ENCODE measurements at places on chromosomes 11 and 22.

- peak; percentile 53 for DNase-seq
These were observed 172.0 kb upstream of the CADM1 start for GRCh38 chr11:115676206-115676605.

DNA sequence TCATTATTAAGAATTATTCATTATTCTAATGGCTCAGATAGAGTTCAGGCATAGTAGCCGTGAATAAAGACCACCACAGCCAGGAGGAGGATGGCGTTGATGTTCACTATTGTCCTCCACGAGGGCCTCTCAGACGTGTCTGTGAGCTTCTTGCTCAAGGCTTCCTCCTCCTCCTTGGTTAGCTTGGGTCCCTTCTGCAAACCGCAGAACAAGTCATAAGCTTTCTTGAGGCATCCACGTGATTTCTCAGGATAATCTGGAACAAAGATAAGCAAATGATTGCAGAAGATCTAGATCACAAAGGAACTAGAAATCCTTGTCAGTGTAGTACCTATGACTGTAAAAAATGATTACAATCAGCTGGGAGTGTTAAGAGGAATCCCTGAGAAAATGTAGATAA lies 13.6 kb upstream of the RFPL2 start:
- no peak for DNase-seq

GRCh38 chr11:27611947-27612455 lies 88.3 kb downstream of the BDNF start:
- DNase-seq, result no peak

GRCh38 chr22:39577366-39577765 lies 6.8 kb downstream of the CACNA1I start:
- no peak for DNase-seq

DNA sequence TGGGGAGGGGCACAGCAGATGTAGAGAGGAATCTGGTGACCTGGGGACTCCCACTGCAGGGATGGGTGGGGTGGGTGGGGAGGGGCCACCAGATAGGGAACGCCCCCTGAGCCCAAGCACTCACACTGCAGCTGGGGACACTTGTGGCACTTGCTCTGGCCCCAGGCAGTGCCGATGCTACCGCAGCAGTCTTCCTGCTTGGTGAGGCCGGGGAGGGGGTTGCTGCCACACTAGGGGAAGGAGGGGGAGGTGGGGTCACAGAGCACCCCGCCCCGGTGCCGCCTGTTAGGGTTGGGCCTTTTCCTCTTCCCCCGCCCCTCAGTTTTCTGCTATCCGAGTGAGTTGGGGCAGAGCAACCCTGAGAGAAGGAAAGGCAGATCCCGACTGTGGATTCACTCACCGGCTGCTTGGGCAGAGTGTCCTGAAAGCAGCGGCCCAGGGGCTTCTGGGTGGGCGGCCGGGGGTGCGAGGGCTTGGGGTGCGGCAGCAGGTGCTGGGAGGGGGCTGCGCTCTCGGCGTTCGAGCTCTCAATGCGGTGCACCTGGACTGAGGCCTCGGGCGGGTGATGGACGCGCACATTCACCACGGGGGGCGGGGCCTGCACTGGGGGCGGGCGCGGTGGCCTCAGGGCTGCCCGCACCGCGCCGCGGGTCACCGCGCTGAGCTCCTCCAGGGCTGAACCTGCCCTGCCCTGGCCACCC lies 4.7 kb downstream of the LTBP3 start:
- DNase-seq, result peak; percentile 43

DNA sequence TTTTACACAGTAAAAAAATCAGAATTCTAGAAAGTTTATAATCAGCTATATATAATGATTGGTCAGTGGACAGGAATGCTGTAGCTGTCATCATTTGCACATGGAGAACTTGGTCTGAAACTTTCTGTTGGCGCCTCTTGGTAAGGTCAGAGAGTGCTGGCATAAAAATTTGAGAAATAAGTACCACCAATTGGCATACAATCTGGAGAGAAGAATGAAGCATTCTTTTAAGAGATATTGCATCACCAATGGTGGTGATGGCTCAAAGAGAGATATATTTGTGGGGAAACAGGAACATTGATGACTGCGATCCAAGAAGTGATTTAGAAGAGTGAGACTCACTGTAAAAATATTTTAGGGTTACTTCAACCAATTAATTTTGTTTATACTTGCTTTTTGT lies 19.8 kb upstream of the OOSP1 start:
- no peak for DNase-seq

DNA sequence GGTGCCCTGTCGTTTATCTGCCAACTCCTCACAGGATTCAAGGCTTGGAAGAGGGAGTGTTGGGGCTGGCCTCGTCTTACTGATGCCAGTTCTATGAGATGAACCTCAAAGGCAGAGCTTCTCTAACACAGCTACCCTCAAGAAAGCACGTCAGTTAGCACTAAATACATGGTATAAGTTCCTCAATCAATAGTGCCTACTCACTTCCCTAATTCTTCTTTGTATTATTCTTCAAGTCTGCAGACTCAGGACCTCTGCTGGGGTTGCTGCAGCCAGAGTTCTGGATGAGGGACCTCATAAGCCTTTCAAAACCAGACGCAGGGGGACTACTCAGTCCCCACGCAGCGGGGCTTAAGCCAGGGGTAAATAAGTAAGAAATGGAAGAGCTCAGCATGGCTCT lies 118.3 kb downstream of the VPREB1 start:
- DNase-seq, result no peak

DNA sequence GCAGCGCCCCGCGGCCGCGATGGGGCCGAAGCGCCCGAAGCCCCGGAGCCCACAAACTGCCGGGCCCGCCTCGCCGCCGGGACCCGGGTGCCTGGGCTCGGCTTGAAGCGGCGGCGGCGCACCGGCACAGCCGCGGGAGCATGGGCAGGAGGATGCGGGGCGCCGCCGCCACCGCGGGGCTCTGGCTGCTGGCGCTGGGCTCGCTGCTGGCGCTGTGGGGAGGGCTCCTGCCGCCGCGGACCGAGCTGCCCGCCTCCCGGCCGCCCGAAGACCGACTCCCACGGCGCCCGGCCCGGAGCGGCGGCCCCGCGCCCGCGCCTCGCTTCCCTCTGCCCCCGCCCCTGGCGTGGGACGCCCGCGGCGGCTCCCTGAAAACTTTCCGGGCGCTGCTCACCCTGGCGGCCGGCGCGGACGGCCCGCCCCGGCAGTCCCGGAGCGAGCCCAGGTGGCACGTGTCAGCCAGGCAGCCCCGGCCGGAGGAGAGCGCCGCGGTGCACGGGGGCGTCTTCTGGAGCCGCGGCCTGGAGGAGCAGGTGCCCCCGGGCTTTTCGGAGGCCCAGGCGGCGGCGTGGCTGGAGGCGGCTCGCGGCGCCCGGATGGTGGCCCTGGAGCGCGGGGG lies 346 bp downstream of the FJX1 start:
- peak; percentile 62 for DNase-seq

DNA sequence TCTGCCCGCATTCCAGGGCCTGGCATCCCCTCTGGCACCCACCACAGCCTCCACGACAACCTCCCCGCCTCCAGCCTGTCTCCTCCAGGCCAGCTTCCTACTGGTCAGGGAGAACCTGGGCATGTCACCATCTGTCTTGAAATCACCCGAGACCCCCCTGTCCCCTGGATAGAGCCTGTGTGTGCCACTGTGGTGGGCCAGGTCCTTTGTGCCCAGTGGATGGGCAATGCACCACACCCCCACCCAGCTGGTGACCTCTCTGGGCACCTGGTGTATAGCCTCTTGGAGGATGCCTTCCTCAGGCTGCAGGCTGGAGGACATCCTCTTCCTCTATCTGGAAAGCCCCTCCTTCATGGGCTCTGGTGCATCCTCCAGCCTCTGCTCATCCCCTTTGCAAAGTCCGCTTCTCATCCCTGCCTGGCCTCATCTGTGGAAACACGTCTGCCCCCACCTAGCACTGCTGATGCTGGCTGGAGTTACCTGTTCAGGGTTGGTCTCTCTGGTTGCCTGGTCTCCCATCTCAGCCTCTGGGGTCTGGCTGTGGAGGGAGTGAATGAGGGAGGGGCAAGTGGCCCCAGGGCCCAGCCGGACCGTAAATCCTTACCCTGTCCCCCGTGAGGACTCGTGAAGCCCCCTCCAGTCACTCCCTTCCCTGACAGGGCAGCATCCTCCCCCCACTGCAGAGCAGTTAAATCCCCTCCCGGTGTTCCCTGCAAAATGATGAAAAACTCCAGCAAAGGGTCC lies 589.6 kb downstream of the TBC1D22A start:
- DNase-seq, result no peak

- no peak for DNase-seq
These were observed 5.1 kb downstream of the RCOR2 start for GRCh38 chr11:63911876-63912275.

DNA sequence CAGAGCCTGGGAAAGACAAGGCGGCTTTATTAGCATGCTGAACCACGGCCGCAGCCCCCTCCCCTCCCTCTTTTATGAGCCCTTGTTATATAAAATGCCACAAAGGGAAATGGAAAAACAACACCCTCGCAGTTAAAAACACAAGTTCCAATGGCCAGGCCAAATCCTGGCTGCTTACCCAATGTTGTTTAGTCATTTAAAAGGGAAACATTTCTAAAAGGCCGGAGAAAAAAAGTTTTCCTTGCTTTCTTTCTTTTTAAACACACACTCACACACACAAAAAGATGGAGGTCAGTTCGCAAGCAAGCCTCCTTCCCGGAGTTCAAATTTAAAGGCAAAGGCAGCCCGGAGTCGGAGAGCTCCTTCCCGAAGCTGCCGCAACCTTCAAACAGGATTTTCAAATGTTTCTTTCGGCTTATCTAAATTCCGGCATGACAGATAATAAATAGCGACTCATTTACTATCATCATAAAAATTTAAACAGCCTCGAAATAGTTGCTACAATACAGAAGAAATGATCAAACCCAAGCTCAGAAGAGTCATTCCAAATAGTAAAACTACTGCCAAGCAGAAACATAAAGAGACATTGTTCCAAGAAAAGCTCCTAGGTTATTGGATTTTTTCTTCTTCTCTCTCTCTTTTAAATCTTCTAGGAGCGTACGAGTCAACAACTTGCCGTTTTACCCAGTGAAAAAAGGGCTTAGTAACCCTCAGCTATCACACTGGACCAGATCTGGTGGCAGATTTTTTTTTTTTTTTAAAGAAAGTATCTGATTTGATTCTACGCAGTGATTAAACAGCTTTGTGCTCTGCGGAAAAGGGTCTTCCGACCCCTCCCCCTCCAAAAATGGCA lies 3.5 kb downstream of the PHF21B start:
- DNase-seq, result no peak

DNA sequence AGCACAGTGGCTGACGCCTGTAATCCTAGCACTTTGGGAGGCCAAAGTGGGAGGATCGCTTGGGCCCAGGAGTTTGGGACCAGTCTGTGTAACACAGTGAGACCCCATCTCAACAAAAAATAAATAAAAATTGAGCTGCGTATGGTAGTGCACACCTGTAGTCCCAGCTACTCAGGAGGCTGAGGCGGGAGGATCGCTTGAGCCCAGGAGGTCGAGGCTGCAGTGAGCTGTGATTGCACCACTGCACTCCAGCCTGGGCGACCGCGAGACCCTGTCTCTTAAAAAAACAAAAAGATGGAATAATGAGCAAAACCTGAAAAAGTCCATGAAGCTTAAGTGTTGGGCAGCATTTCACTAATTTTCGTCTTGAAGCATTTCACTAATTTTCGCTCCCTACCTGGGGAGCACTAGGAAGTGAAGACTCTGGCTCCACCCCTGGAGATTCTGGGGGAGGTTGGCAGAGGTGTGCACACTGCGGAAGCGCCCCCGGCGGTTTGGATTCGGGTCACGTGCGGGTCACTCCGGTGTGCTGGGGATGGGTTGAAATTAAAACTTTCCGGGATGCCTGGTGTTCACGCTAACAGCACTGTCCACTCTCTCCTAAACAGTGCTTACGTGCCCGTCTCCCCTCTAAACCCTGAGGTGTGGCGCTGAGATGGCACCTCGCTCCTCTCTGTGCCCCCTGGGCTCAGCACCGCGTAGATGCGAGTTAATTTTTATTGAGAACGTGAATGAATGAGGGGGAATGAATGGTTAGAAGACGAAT lies 906 bp upstream of the NAA40 start:
- DNase-seq, result peak; percentile 70

GRCh38 chr11:36702330-36703054 lies 104.5 kb upstream of the RAG2 start:
- peak; percentile 51 for DNase-seq

GRCh38 chr11:95175818-95176380 lies 55.1 kb downstream of the SESN3 start:
- no peak for DNase-seq

DNA sequence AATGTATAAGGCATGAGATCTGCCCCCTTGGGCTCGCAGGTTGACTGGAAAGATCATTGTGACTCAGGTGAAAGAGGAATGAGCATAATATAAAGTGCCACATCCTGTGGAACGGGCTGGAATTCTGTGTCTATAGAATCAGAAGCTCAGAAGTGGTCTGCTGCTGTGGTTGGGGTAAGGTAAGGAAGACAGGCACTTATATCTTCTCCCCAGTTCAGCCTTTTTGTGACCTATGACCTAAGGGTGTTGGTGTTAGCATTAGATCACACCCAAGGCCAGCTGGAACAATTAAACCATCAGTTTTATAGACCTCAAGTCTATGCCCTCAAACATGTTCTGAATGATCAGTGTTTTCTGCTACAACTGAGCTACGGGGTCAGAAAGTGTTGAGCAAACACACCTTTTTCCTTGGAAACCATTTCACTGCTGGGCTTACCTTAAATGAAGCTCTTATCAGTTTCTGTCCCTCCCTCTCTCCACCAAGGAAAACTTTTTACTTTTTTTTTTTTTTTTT lies 15.7 kb upstream of the POU2AF3 start:
- DNase-seq, result no peak

- DNase-seq, result peak; percentile 15
These were observed 14.0 kb upstream of the ARSA start for GRCh38 chr22:50641696-50642607.

GRCh38 chr22:44184006-44184405 lies 3.3 kb downstream of the PARVG start:
- peak; percentile 13 for DNase-seq

GRCh38 chr11:61164606-61165424 lies 3.6 kb upstream of the VPS37C start:
- no peak for DNase-seq

GRCh38 chr11:110530900-110531741 lies 101.4 kb downstream of the FDX1 start:
- no peak for DNase-seq

GRCh38 chr11:116499396-116500003 lies 273.3 kb downstream of the BUD13 start:
- peak; percentile 26 for DNase-seq

GRCh38 chr11:94145916-94146315 lies 17.3 kb downstream of the PANX1 start:
- DNase-seq, result no peak

- DNase-seq, result no peak
These were observed 8.0 kb downstream of the POU2AF1 start for GRCh38 chr11:111370902-111371578.

DNA sequence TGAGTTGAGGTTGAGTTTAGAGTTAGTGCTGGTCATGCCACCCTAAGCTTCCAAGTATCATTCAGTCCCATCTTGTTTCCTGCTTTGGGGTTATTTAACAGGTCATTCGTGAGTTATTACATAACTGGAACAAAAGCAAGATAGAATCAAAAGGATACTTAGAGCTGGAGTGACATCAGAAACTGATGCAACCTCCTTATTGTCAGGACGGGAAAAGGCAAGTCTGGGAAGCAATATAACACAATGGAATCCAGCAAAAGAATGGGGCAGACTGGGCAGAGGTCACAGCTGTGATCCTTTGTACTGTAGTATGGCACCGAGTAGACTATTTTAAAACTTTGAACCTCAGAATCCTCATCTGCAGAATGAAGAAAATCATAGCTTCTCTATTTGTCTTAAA lies 4.4 kb upstream of the PRSS23 start:
- no peak for DNase-seq

Measured in NCI-H2171 treated with DMSO at 0.1 percent for 48 hours (cell line).